Lung microvascular endothelial cell (primary cell): ENCODE measurements at places on chromosomes 16 and 17. TPM values are rescaled to one million over a fixed set of nuclear protein-coding genes. Genes with fewer than 3 reads are reported as not detected.

Gene KRT23
- under 0.01 and 1.6 TPM in 2 replicates for total RNA-seq

Gene NLRC3
- 2.6 and 2.8 TPM in 2 replicates for total RNA-seq

Gene CALB2
- not detected in 2 replicates for total RNA-seq

Gene RGS9
- total RNA-seq = 0.60 and 0.65 TPM in 2 replicates

Gene DNAH17
- under 0.01 and 0.40 TPM in 2 replicates for total RNA-seq

Gene CDH5
- total RNA-seq = 284 and 312 TPM in 2 replicates

Gene CDRT4
- 0.87 and 2.0 TPM in 2 replicates for total RNA-seq

Gene UBTF
- 28.3 and 40.5 TPM in 2 replicates for total RNA-seq

Gene TMEM235
- total RNA-seq = 0.22 and 0.79 TPM in 2 replicates

Gene ZNF624
- 3.5 and 5.4 TPM in 2 replicates for total RNA-seq

Gene SLC12A4
- 41.2 and 108 TPM in 2 replicates for total RNA-seq

Gene TP53TG3C
- total RNA-seq = not detected in 2 replicates

Gene TBC1D3H
- total RNA-seq = not detected in 2 replicates

Gene HSD17B2
- total RNA-seq = 155 and 398 TPM in 2 replicates

Gene PYDC1
- total RNA-seq = not detected in 2 replicates

Gene SLC47A1
- total RNA-seq = 0.22 and 0.40 TPM in 2 replicates

Gene FOXN1
- not detected in 2 replicates for total RNA-seq

Gene TMC8
- total RNA-seq = 0.20 and 0.22 TPM in 2 replicates

Gene ABI3
- total RNA-seq = 6.0 and 14.4 TPM in 2 replicates

Gene NPIPA7
- 0.44 and 0.79 TPM in 2 replicates for total RNA-seq
